ENCODE measurements at places on chromosomes 16 and 17.

- no peak for DNase-seq
Observed at GRCh38 chr17:6574687-6575595, 18.6 kb upstream of the PITPNM3 start.

DNA sequence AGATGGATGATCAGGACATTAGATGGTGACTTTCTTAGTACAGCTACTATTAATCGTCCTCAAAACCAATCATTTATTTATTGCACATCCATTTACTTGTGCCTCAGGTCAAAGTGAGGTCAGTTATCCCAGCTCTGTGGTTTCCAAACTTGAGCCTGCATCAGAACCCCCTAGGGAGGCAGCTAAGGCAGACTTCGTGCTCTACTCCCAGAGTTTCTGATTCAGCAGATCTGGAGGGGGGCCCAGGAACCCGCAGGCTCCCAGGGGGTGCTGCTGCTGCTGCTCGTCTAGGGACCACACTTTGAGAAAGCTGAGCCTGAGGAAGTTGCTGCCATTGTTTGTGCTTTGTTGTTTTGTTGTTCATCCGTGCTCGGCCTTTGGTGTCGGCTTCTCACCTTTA is 44.0 kb upstream of the CLEC18B start:
- DNase-seq = no peak

DNA sequence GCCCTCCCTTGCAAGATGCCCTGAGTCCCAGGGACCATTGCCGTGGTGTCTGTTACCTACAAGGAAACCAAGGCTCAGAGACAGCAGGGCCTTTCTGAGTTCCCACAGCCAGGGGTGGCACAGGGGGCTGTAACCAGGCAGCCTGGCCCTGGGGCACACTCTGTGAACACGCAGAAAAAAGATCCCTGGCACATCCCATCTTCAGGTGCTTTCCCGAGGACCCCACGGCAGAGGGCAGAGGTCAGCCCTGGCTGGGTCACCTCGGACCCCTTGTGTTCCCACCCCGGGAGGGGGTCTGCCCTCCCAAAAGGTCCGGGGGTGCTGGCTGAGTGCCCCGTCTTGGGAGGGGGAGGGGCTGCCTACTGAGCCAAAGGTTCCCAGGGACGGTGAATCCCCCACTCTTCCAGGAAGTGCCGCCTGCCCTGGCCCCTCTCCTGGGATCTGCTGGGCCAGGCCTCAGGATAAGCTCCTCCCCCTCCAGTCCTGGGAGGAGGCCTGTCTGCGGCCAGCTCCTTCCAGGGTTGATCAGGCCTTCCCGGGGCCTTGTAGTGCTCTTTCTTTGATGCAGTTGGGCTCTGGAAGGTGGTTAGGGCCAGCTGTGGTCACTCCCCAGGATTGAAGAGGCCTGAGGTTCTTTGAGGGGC is 8.1 kb downstream of the GLIS2 start:
- DNase-seq = no peak

- DNase-seq = no peak
Observed at GRCh38 chr17:4721203-4722135, 9.8 kb upstream of the MED11 start.

- DNase-seq = no peak
Observed at GRCh38 chr17:18017958-18018357, 21.0 kb downstream of the ATPAF2 start.

All from cortex of kidney (tissue), 1 donor.